ENCODE measurements at places on chromosomes 6 and 20.

DNA sequence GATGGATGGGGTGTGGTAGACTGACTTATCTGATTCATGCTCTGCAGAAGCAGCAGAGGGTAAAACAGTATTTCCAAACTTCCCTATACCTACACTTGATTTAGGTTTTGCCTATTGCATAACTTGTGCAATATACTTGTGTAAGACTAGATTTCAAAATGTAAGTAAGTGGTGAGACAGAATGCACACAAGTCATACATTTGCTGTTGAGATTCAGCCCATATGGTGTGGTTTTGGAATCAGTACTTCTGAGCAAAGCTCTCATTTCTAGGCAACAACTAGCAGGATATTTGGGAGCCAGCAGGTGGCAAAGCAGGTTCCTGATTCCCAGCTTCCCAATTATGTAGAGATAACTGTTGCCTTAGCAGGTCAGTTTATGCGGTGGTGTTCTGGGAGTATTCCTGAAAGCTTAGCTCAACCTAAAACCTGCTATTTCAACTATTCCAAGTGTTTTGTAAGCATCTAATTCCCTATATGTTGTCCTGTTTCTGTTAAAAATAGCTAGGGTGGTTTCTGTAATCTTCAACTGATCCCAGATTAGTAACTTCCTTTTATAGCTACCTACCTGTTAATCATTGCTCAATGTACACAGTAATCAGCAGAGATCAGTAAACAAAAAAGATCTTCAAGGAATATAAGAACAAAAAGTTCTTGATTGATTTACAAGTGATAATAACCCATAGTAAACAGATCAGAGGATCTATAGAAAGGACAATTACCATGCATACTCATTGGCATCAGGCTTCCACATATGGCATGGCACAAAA is 8.5 kb upstream of the FABP7 start:
- no peak for DNase-seq

DNA sequence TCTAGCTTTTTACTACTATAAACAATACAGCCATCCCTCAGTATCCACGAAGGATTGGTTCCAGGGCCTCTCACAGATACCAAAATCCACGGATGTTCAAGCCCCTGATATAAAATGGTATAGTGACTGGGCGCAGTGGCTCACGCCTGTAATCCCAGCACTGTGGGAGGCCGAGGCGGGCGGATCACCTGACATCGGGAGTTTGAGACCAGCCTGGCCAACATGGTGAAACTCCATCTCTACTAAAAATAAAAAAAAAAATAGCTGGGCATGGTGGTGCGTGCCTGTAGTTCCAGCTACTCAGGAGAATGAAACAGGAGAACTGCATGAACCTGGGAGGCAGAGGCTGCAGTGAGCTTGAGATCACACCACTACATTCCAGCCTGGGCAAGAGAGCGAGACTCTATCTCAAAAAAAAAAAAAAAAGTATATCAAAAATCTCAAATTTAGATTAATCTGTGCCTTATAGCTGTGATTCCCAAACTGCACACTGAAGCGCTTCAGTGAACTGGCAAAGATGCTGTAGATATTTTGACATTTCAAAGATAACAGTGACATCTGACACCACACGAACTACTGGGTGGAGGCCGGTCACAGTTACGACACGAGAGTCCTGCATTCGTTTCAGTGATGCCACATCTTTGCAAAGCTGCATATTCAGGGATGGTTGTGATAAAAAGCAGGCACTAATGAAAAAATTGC is 38.3 kb downstream of the MRS2 start:
- no peak for DNase-seq

- DNase-seq = no peak
Measured at GRCh38 chr6:110271732-110272022, 86.5 kb downstream of the METTL24 start.

- DNase-seq = no peak
Measured at GRCh38 chr6:152727507-152727906, 23.1 kb upstream of the VIP start.

- no peak for DNase-seq
Measured at GRCh38 chr20:45308117-45308778, at the start of gene MATN4. MATN4 (minus strand) TSS chr20:45308299; CDS start chr20:45305582, 2,717 bp downstream.

DNA sequence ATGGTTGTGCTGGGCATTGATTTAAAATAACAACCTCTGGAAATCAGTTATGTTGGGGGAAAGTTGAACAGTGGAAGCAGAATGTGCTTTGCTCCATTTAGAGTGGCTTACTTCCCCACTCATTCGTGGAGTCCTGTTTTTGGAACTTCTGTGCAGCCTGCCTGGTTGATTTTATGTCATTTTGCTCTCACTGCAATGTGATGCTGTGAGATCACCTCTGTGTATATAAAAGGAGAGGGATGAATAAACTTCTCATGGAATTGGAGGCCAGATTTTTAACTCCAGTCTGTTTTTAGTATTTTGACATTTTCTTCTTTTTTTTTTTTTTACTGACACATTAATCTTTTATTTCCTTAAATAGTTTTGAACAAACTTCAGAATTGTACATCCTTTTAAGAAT is 139.0 kb downstream of the FNDC1 start:
- DNase-seq = no peak

DNA sequence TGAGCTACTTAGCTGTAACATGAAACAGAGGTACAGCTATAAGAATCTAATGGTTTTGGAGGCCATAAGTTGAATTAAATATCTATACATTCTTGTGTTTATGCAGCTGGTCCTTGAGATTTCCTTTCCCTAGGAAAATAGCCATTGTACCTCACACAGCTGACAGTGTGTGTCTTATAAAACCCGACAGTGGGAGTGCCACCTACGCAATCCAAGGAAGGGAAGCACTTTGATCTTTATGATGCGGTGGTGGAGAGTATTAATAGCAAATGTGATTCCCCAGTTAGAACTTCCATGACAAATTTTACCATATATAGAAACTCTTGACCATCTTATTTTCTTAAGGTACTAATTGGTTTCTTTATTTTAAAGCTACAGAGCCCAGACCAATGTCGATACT is 149.5 kb downstream of the TMEM200A start:
- no peak for DNase-seq
